Hepatocyte (in vitro differentiated cells): ENCODE measurements at places on chromosomes 4 and X. TPM values are rescaled to one million over a fixed set of nuclear protein-coding genes. Genes with fewer than 3 reads are reported as not detected.

DNA sequence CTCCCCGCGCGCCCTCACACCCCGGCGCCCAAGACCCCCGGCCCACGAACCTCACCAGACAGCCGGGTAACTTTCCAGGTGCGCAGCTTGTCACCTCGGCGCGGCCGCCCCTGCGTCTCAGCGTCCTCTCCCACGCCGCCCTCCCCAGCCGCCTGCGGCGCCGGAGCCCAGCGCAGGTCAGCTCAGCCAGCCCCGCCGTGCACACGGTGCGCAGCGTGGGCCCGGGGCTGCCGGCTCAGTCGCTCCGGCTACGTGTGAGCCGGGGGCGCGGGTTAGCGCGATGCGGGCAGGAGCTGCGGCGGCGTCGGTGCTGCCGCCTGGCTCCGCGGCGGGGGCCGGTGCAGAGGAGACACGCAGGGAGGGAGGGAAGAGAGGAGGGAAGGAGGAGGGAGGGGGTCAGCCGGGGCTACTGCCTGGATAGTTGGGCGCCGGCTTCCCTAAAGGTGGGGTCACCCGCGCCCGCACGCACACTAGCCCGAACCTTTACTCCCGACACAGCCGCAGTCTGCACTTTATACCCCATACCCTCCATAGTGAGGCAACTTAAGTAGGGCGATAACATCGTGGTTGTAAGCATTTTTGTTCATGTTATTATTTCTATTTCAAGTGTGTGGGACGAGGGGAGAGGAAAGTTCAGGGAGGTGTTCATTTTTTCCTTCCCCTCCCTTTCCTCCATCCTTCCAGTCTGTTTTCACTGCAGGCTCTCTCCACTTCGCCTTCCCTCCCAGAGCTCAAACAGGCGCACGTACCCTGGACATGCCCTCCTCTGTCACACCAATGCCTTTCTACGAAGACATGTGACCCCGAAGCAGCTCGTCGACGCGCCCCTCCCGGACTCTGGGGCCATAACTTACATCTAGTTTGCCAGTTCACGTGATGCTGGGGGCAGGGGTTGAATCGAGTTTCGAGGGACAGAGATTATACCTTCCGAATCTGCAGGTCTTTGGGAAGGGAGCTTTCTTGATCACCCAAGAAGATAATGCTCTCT is at the start of gene PRKG2:
PRKG2 (minus strand) TSS at position 342 of the 988 bp plus-strand sequence. CDS start 10,175 bp downstream, outside the sequence.
- H3K36me3 ChIP-seq: no peaks in the 10 kb centered on the region
- DNase-seq: peak; percentile 74
- peak within 1 kb of the TSS; percentile 57 for H3K4me3 ChIP-seq
- H3K4me1 ChIP-seq: peaks cover 7% of the 10 kb centered on the region
- peaks cover 46% of the 10 kb centered on the region for H3K27me3 ChIP-seq

Gene KLHL13
- total RNA-seq: 44.9 and 49.4 TPM in 2 replicates

DNA sequence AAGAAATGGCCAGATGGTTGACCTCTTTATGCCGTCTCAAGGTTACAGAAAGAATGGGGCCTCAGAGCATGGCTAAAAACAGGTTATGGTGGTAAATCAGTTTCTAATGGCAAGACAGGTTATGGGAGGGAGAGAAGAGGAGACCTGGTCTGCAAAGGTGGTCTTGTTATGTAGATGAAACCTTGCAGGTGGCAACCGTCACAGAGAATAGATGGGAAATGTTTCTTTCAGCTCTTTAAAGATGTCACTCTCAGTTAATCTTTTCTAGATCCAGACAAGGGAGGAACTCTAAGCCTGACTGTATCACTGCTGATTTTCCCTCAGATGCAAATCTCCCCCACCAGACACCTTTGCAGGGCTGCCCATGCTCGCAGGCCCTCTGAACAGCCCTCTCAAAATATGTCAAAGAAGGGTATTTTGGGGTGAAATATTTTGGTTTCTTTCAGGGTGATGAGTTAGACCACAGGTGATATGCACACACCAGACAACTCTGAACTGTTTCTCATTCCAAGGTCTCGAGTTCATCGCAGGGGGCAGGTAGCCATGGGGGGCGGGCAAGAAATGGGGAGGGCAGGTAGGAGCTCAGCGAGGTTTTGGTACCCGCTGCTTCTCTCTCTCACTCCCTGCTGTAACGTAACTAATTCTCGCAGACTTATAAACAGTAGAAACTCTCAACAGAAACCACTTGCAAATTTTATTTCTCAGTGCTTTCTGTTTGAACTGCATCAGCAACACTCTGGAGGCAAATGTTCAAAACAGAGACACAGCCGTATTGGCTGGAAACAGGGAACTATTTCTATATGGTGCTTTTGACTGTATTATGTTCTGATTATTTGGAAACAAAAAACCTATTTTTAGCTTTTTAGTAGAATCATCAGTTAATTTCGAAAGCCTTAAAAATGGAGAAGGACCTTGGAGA is 32.4 kb downstream of the CASP3 start:
- H3K27ac ChIP-seq: no peak overlapping the region
- H3K36me3 ChIP-seq: no peaks in the 10 kb centered on the region
- no peak for DNase-seq
- no peak overlapping the region for H3K4me3 ChIP-seq

Gene RS1
- 0.43 TPM in 1 of 2 replicates, not detected in the other for total RNA-seq

DNA sequence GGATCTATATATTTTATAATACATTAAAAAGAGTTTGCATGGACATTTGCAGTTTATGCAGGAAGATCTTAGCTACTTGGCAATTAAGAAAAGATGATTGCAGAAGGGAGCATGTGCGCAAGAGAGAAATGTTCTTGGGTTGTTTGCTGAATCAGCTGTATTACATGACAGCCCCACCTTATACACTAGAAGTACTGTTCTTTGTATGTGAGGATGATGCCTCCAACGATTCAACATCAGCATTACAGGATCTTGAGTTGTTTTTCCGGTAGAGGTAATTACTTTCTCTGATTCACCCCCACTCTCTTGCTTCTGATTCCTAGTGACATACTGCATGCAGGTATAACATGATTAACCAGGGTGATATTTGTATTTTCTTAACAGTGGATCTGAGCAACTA is 140.8 kb downstream of the PCDH7 start:
- H3K27me3 ChIP-seq: no peaks in the 10 kb centered on the region
- no peak overlapping the region for H3K4me3 ChIP-seq
- no peaks in the 10 kb centered on the region for H3K36me3 ChIP-seq
- no peak overlapping the region for H3K27ac ChIP-seq
- DNase-seq: peak; percentile 8

DNA sequence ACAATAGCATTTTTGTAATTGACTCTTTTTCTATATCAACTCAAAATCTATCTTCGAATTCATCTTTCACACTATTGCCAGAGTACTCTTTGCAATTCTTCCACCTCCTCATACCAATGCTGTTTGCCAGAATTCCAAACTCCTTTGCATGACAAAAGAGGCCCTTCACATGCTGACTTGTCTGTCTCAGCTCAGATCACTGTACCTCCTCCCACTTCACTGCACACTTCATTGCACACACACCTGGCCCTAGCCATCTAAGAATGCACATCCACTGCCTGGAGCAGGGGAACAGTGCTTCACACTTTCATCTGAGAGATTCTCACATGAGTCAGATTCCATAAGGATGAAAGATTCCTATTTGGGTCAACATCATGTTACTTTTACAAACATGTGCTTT is 56.5 kb downstream of the PRDM5 start:
- no peaks in the 10 kb centered on the region for H3K27me3 ChIP-seq
- no peak overlapping the region for H3K4me3 ChIP-seq
- no peak overlapping the region for H3K27ac ChIP-seq
- no peak for DNase-seq
- no peaks in the 10 kb centered on the region for H3K36me3 ChIP-seq

- no peaks in the 10 kb centered on the region for H3K36me3 ChIP-seq
- DNase-seq: no peak
Observed at GRCh38 chrX:45309096-45309495, 108.4 kb upstream of the DIPK2B start.
